ENCODE measurements at places on chromosomes 12 and 14.
A peak's percentile ranks its signal among the peaks of the same experiment; 100 is the strongest.

DNA sequence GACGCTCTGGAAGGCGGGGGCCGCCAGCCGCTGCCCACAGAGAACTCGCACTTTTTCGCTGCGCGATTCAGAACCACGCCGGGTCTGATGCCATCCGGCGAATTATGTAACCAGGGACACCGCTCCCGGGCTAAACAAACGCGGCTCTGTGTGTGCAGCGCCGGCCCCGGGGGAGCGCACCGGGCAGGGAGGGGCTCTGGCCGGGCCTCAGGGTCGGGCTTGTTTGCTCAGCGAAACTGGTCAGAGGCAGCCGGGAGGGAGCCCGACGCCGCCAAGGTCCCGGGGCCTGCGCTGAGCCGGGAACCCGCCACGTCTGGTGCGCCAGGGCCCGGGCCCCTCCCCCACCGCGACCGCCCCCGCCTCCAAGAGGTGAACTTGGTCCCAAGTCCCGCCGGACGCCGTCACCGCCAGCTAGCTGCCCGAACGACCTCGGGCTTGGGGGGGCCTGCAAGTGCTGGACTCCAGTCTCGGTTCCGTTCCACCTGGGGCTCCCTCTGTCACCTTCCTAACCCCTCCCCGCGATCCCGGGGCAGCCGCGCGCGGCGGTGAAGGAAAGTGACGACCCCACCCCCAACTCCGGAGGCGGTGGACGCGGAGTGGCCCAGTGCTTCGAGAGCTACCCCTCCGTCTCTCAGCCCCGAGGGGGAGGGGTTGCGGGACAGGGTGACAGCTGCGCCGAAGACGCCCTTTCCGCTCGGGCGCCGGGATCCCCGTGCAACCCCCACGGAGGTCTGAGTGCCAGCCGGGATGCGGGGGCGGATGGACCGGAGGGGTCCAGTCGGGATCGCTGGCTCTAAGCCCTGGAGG is 848 bp downstream of the CTDSP2 start:
- DNase-seq: no peak

DNA sequence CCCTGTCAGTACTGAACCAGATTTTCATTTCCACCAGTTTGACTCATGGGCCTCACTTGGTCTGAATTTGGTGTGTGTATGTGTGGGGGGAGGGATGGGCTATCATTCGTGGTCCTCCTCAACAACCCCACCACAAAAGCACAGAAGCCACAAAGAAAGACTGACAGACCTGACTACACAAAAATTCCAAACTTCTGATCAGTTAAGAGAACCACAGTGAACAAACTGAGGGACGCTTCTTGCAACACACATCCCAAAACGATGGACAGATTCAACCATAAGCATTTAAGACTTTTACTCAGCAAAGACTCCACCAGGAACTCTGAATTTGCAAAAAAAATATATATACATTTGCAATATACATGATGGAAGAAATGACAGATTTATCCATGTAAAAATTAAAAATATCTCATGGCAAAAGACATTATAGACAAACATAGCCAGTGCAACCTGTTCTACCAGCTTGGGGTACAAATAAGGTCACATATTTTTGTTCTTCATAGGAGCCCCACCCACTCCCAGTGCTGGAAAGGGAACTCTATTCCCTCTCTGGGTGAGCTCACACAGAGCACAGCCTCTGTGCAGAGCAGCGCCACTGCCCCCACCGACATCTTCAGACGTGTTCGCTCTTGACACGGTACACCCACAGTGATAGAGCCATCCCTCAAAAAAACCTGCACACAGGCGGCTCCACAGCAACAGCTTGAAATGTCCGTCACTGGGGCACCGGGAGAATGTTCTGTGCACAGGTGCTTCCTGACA is 49.7 kb downstream of the JAG2 start:
- DNase-seq: no peak

DNA sequence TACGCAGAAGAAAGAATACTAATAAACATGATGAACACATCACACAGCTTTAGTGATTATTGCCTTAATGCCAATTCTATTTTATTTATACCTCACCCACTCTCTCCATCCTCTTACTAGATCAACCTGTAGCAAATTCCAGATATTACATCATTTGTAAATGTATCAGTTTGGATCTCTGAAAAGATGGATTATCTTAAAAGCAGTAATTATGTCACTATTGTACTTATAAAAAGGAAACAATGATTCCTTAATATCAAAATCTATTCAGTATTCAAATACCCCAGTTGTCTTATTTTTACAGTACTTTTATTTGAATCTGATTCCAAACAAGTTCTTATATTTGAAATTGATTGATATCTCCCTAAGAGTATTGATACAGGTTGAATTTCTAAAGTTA is 892.8 kb upstream of the MDGA2 start:
- DNase-seq: no peak

DNA sequence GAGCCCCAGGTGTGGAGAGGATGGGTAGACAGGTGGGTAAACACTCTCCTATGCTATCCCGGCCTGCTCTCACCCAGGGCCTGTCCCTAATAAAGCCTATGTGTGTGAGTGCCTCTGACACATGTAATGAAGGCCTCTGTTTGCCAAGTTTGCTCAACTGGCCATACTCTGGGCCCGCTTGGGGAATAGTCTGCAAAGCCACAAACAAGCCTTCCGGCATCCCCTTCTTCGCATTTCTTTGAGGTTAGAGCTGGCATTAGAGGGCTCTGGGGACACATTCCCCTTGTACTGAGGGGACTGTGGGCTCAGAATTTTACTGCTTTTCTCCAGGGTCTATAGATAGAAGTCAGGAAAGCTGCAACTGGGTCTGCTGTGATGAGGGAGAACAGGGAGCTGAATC is 240.5 kb downstream of the C12orf75 start:
- no peak for DNase-seq

DNA sequence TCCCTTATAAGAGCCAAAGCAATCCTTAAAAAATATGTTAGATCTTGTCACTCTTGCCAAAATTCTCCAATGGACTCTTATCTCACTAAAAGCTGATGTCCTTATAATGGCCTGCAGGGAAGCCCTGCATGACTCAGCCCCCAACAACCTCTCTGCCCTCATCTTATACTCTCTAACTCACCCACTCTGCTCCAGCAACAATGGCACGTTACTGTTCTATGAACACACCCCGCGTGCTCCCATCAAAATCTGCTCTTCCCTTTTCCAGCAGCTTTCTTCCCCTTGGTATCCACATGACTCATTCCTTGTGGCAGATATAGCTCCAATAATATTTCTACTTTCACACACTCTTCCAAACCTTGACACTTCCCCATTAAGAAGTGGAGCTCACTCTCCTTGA is 108.1 kb downstream of the DENND5B start:
- DNase-seq: no peak

GRCh38 chr14:68694516-68695235 is 98.2 kb downstream of the ZFP36L1 start:
- no peak for DNase-seq

DNA sequence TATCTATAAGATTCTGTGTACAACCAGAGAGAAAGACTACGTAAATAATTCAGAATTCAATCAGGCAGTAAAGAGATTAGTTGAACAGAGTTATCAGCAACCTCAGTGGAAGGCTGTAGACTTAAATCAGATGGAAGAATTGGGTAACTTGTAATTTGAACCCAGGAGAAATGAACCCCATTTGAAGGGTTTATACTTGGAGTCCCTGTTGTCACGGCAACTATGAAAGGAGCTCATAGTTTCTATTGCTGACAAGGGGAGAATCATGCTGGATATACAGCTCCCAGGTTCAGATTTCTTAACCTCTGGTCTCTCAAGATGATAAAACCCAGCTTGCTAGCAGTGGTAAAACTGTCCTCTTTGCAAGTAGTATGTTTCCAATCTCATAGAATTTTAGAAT is 54.4 kb upstream of the BMP4 start:
- DNase-seq: no peak

GRCh38 chr14:53608369-53608768 is 348.3 kb downstream of the BMP4 start:
- DNase-seq: no peak

DNA sequence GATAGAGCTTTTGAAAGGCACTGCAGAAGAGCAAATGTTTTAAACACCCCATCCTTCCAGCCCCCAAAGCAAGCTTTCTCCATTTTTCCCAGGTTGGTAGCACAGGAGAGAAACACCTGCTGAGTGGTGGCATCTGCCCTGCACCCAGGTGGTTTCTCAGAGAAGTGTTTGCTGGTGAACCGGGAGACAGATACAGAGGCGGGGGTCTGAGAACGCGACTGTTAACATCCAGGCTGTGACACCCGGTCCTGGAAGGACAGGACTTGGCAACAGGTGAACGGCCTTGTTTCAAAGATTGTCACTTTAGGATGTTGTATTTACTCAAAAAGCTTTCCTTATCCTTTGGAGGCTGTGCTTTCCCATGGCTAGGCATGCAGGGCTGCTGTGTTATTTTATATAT is 18.5 kb downstream of the MMAB start:
- DNase-seq: no peak

DNA sequence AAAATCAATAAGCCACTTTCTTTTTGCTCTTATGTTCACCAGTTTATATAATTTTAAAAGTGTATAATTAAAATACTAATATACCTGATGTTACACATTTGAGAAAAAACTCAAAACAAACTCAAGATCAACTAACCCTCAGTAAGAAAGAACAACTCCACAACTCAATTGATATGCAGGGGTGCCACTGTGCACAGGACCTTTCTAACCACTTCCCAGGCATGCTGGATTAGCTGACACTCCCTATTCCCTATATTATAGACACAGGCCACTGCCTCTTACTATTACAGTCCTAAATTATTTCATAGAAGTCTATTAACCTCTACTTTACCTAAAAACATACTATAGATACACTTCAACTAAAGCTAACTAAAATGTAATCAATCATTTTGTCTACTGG is 191.7 kb upstream of the KRR1 start:
- no peak for DNase-seq

- no peak for DNase-seq
These were observed 1.4 kb upstream of the CCDC88C start for GRCh38 chr14:91419044-91419397.

- no peak for DNase-seq
These were observed 177.8 kb upstream of the C14orf180 start for GRCh38 chr14:104401785-104402184.

- peak; percentile 25 for DNase-seq
These were observed 16.7 kb upstream of the ZDHHC22 start for GRCh38 chr14:77158175-77158881.

- no peak for DNase-seq
These were observed 13.4 kb upstream of the PPP1R1A start for GRCh38 chr12:54601841-54602240.

DNA sequence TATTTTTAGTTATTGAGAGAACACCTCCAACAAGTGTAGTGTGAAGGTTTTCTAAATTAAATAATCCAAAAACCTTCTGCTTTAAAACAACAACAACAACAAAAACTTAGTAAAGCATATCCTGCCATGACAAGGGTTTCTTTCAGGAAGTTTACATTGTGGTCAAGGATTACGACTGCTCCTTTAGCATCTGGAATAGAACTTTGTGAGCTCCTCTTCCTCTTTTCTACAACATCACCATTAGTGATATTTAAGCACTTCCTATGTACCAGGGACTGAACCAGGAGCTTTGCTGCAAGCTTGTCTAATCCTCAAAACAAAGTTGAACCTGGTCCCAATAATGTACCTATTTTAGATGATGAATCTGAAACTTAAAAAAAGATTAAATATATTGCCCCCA is 315.4 kb upstream of the KITLG start:
- DNase-seq: no peak

DNA sequence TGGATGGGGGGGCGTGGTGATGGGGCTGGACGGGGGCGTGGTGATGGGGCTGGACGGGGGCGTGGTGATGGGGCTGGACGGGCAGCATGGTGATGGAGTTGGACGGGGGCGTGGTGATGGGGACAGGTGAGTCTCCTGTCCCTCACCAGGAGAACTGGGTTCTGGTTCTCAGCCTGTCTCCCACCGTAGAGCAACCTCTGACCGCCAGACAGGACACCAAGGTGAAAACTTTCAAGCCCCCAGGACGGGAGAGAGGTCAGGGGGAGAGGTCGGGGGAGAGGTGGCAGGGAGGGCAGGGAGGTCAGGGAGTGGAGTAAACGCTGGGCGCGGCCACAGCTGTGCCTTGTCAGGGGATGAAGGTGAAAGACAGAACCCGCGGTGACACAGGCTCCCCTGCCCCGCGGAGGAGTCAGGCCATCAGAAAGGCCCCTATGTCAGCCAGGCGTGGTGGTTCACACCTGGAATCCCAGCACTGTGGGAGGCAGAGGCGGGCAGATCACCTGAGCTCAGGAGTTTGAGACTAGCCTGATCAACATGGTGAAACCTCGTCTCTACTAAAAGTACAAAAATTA is 84.6 kb downstream of the GALNT9 start:
- no peak for DNase-seq

GRCh38 chr14:91252871-91253794 is 8.6 kb upstream of the GPR68 start:
- no peak for DNase-seq

- DNase-seq: no peak
These were observed 2.5 kb downstream of the LEMD3 start for GRCh38 chr12:65171870-65172269.

- no peak for DNase-seq
These were observed 32.5 kb upstream of the NUAK1 start for GRCh38 chr12:106171117-106171750.

- DNase-seq: no peak
These were observed 122.7 kb downstream of the C12orf42 start for GRCh38 chr12:103373088-103373523.

DNA sequence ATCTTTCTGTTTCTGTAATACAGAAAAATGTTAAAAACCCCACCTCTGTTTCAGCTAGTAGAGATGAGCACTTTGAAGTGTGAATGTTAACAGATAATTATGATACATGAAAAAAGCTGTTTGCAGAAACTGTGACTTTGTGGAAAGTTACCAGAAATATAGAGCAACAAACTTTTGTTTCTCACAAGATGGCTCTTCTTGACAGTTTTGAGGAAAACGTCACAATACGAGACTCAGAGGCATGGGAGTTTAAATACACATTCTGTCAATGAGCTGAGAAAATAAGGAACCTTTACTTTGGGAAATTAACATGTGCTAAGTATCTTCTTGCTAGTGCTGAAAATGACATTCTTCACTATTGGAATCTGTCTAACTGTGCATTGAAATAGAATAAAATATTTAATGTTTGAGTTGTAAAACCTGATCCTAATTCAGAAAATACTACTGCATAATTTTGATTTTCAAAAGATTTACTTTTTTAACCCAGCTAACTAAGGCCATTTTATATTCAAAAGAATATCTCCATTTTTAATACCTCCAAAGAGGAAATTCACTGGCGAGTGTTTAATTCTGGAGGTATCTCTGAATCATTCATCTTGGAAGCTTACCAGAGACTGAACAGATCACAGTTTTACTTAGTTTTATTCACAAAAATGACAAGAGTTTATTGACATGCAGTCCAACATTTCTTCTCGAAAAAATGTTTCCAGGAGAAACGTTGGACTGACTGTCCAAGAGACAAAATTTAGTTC is 308.9 kb upstream of the LRFN5 start:
- no peak for DNase-seq

GRCh38 chr14:76922584-76922983 is 96.4 kb downstream of the LRRC74A start:
- DNase-seq: peak; percentile 79

DNA sequence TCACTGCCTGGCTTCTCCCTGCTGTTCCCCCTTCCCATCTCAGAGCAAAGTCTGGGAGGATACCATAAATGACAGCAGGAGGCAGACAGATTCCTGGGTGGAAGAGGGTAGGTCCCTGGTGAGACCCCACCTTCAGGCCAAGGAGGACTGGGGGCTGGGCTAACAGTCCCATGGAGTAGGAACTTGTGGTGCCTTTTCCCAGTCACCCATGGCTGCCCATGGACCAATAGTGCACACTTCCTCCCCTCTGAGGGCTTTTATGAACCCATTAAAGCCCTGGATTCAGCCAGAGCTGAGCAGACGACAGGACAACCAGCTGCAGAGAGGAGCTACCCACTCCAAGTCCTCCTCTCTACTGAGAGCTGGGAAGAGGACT is 36.6 kb upstream of the OR5AU1 start:
- no peak for DNase-seq
